ENCODE measurements at places on chromosomes 11 and 22. TPM values are rescaled to one million over a fixed set of nuclear protein-coding genes. Genes with fewer than 3 reads are reported as not detected.

The PSMC3 gene
- 200 TPM for total RNA-seq

The LSP1 gene
- total RNA-seq, result 1.2 TPM

The OR2AT4 gene
- total RNA-seq, result not detected

The PRR5 gene
- total RNA-seq, result 11.4 TPM

The OMP gene
- not detected for total RNA-seq

The OR4A16 gene
- total RNA-seq, result not detected

The OR52H1 gene
- 0.16 TPM for total RNA-seq

The EMID1 gene
- 1.1 TPM for total RNA-seq

The TEX12 gene
- total RNA-seq, result not detected

The RRP7A gene
- total RNA-seq, result 31.4 TPM

The WT1 gene
- total RNA-seq, result 8.5 TPM

The RASL10A gene
- not detected for total RNA-seq

The IRAG1 gene
- total RNA-seq, result 0.64 TPM

The KCTD17 gene
- 23.6 TPM for total RNA-seq

The MMP13 gene
- 0.13 TPM for total RNA-seq

The ATF4 gene
- 358 TPM for total RNA-seq

The HDHD5 gene
- 35.9 TPM for total RNA-seq

The PSMD13 gene
- total RNA-seq, result 168 TPM

The PRCP gene
- 58.2 TPM for total RNA-seq

The GNAZ gene
- total RNA-seq, result 0.52 TPM

The TAF1D gene
- total RNA-seq, result 91.0 TPM

The HTR3A gene
- not detected for total RNA-seq

The OR51E2 gene
- not detected for total RNA-seq

The GAS2 gene
- 8.3 TPM for total RNA-seq

The SYT9 gene
- total RNA-seq, result not detected

The CALCA gene
- total RNA-seq, result not detected

The PDE2A gene
- total RNA-seq, result 0.24 TPM

The SCGB2A2 gene
- not detected for total RNA-seq

The TREH gene
- total RNA-seq, result not detected

The RIC3 gene
- total RNA-seq, result not detected

The TP53I11 gene
- 58.2 TPM for total RNA-seq

The ACTN3 gene
- total RNA-seq, result not detected

The PARVA gene
- 45.4 TPM for total RNA-seq

The POLA2 gene
- 11.7 TPM for total RNA-seq

The RDX gene
- 46.8 TPM for total RNA-seq

The SSH3 gene
- 26.7 TPM for total RNA-seq

The KRTAP5-1 gene
- not detected for total RNA-seq

The ADM gene
- 131 TPM for total RNA-seq

The SERPING1 gene
- total RNA-seq, result 234 TPM

The F2 gene
- not detected for total RNA-seq

The ST14 gene
- total RNA-seq, result 0.32 TPM

The C11orf87 gene
- not detected for total RNA-seq

The SMTNL1 gene
- total RNA-seq, result not detected

The SLC29A2 gene
- 1.5 TPM for total RNA-seq

The HDAC10 gene
- total RNA-seq, result 43.7 TPM
